ENCODE measurements at places on chromosomes 2 and 18. TPM values are rescaled to one million over a fixed set of nuclear protein-coding genes. Genes with fewer than 3 reads are reported as not detected.

GNAL gene
- 4.3 TPM for total RNA-seq

HOXD10 gene
- total RNA-seq, result 0.55 TPM

PROM2 gene
- 6.0 TPM for total RNA-seq

OTOS gene
- not detected for total RNA-seq

FAM228B gene
- total RNA-seq, result 28.4 TPM

KLHL29 gene
- 15.1 TPM for total RNA-seq

HADHA gene
- 118 TPM for total RNA-seq

DIPK1C gene
- not detected for total RNA-seq

FAM237A gene
- not detected for total RNA-seq

ANKRD36 gene
- total RNA-seq, result 21.0 TPM

GRCh38 chr18:77066689-77067088 lies 65.9 kb downstream of the MBP start:
- DNase-seq, result no peak

GRCh38 chr2:98608962-98609604 lies 694 bp downstream of the UNC50 start:
- DNase-seq, result peak; percentile 74

GRCh38 chr2:14306268-14306861 lies 326.2 kb upstream of the LRATD1 start:
- DNase-seq, result no peak

DNA sequence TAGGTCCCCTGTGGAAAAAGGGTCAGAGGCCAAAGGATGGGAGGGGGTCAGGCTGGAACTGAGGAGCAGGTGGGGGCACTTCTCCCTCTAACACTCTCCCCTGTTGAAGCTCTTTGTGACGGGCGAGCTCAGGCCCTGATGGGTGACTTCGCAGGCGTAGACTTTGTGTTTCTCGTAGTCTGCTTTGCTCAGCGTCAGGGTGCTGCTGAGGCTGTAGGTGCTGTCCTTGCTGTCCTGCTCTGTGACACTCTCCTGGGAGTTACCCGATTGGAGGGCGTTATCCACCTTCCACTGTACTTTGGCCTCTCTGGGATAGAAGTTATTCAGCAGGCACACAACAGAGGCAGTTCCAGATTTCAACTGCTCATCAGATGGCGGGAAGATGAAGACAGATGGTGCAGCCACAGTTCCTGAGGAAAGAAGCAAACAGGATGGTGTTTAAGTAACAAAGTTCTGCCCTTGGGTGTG lies 165.8 kb downstream of the RPIA start:
- DNase-seq, result no peak

DNA sequence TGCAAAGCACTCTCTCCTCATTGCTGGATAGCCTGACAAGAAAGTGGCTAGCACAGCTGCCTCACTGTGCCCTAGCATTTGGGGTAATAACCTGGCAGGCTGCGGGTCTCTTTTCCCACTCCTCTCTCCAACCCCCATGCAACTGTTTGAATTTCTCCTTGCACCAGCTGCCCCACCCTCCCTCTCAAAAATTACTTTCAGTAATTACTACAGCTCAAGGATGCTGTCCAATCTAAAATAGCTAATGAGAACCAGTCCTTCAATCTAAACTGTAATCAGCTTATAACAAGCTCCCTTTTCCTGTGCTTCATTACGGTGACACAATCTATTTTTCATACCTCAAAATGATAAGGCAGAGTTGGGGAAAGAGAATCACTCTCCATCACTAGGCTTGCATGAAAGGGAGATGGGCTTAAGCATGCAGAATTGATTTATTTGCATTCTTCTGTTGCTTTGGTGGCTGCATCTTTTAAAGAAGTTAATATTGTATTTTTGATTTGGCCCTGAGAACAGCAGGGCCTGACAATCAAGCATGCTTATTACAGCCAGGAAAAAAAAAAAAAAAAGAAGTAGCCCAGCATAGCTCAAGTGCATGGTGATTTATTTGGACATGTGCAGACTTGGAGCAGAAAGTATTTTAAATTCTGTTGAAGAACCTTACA lies 881.8 kb downstream of the SLC4A3 start:
- DNase-seq, result no peak

DNA sequence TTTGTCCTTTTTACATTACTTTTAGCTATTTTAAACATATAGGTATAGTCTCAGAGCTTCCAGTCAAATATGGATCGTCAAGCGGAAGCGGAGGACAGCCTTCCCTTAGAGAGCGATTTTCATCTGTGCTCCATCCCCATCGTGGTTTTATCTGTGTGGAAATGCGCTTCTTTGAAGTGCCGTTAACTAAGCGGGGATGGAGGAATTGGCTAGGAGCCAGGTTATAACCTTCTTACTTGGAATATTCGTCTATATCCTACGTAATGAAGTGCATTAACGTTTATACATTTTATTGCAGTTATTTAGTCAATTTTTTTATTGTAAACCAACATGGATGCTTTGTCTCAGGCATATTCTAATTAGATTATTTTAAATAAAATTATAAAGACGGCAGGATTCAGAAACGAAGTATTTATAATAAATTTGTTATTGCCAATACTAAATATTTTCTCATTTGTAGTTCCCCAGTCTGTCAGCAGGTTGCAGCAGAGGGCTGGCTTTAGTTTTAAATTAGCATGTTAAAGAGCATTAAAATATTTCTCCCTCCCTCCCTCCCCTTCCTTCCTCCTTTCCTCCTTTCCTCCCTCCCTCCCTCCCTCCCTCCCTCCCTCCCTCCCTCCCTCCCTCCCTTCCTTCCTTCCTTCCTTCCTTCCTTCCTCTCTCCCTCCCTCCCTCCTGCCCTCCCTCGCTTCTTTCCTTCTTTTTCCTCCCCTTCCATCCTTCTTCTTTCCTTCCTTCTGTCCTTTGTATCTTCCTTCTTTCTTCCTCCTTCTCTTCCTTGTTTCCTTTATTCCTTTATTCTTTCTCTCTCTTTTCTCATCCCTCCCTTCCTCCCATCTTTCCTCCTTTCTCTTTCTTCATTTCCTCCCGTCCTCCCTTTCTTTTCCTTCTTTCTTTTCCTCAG lies 80.6 kb upstream of the DOCK10 start:
- no peak for DNase-seq

DNA sequence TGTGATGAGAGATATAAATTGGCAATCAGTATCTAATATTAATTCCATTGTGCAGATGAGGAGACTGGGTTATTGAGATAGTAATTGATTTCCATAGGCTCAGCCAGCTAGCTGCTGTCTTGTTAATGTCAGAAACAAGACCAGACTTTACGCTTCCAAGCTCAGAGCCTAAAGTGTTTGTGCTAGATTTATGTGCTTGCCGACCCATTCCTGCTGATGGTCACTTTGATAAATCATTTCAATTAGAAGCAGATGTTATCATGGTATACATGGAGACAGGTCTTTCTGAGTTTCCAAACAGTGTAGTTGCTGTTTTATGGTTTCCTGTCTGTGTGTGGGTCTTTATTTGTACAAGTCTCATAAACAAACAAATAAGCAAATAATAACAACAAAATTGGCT lies 92.8 kb downstream of the AQP4 start:
- DNase-seq, result no peak

GRCh38 chr18:59048378-59048777 lies 91.3 kb upstream of the SEC11C start:
- DNase-seq, result no peak

DNA sequence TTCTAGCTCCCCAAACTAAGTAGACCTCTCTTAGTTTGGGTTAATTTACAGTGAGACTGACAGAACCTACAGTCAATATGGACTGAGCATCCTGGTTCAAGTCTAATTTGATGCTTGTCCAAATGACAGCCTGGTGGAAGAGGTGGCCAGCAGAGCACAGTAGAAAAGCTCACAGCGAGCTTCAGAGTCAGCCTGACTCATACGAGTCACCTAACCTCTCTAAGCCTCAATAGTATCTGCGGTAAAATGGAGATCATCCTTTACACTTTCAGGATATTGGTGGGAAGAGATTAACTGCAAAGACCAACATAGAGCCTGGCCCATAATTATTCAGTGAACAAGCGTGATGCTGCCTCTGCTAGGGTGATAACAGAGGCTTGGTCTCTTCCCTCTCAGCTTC lies 54.5 kb downstream of the DOCK10 start:
- no peak for DNase-seq

DNA sequence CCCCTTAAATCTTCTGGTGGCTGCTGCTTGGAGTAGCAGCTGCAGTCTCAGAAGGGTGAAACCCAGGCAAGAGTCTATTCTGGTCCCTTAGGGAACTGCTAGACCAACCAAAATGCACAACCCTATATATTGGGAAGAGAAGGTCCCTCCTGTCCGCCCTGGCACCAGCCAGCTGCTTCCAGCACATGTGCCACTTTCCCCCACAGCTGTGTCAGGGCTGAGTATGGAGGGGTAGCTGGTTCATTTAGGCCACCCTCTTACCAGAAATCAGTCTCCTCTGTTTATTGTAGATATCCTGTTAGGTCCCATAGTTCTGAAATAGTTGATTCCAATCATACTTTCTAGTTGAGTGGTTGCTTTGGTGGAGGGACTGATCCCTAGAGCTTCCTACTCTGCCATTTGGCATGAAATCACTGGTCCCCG lies 68.9 kb downstream of the BIRC6 start:
- DNase-seq, result no peak

DNA sequence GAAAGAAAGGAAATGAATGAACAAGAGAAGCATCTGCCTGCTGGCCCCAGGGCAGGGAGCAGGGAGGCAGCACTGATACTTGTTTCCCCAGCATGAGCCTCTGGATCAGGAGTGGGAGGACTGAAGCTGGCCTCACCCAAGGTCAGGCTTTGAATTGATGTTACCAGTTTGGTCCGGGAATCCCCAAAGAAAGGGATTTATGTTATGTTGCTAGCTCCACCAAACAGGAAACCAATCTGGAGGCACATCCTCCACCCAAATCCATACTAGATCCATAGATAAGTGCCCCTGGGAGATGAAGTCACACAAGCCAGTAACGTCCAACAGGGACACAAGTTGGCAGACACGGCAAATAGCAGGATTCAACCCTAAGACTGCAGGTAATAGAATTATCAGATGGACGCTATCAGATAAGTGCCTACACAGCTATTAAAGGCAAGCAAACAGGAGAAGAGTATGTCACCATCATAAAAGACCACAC lies 85.9 kb downstream of the MTCL1 start:
- DNase-seq, result no peak

DNA sequence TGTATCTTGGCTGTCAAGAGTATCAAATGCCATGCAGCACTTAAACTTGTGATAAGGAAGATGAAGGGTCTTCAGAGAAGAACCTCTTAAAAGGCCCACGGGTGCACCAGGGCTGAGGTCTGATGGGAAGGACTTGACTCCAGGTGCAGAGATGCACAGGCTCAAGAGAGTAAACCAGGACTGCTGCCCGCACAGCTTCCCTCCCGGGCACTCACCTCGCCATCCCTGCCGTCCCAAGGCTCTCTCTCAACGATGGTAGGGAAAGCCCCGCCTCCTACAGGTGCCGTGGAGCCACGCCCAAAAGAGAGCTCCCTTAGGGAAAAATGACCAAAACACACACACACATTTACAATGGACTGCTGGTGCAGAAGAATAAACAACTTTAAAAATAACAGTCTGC lies 27.9 kb downstream of the PDIA6 start:
- DNase-seq, result no peak

DNA sequence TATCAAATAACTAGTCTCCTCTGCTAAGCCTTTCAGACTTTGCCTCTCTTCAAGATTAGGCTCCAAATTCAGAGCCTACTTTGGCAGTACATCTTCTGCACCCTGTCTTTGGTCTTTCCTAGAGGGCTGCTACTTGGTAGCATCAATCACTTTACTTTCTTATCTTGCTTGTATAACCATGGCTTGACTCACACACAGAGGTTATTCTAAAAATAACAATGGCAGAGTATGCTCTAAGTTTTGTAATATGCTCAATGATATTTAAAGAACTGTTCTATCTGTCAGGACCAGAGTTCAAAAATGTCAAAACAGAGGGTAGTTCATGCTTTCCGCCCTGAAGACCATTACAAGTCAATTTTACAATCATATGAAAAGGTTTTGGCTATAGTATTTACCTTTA lies 27.7 kb downstream of the THOC1 start:
- DNase-seq, result no peak

DNA sequence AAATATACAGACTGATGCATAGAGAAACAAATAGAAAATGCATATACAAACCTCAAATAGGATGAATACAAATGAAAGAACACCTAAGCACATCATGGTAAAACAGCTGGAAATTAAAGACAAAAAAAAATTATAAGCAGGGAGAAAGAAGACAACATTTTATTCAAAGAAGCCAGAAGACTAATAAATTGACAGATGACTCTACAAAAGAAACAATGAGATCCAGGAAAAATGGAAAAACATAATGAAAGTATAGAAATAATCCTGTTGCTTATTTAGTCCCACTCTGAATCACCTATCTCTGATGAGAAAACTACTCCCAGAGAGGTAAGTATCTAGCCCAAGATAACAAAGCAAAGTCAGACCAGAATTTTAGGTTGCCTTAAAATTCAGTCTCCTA lies 143.4 kb downstream of the RBM43 start:
- DNase-seq, result no peak

DNA sequence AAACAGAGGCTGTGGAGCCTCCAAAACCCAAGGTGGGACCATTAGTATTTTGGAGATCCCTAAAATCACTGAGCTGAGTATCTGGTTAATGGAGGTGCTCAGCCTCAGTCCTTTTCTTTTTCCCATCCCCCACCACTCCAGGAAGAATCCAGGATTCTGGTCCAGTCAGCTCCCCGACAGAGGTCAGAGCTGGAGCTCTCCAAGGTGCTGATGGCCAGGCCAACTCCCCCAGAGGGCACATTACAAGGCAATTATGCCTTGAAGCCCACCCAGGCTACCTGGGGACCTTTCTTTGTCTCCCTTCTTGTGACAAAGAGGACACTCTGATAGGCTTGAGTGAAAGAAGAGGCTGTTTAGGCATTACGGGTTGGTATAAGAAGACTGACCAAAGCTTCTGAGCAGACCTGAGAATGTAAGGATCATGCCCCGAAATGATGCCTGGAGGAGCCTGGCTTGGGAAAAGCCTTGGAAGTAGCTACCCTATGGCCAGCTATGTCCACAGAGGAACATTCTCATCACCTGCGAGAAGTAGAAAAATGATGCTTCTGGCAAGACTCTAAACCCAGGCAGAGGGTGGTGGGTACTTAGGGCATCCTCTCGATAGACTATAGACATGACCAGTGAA lies 102.5 kb upstream of the LDAH start:
- no peak for DNase-seq

DNA sequence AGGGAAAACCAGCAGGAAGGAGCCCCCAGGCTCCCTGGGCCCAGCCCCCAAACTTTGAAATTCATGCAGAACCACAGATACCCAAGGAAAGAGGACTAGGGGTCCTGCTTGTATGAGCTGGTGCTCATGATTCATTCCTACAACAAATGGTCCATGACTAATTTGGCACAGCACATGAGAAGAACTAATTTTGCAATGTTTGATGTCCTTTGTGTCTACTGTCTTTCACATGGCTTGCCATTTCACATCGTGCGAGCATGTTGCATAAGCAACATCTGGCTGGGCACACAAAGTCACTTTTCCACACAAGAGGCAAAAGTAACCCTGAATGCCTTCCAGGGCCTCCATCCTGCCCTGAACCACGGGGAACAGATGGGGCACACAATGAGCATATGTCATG lies 149.6 kb upstream of the APCDD1 start:
- DNase-seq, result no peak

DNA sequence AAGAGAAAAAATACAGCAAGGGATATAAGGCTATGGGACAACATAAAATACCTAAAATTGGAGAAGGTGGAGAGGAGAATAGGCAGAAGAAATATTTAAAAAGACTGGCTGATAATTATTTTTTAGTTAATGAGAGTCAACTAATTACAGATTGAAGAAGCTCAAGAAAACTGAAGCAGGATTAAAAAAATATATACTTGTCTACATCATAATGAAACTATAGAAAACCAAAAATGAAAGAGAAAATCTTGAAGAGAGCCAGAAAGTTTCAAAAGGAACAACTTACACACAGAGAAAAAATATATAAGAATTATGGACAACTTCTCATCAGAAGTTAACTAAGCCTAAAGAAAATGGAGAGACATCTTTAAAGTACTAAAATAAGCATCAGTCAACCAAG lies 62.9 kb upstream of the APCDD1 start:
- DNase-seq, result no peak

Data from upper lobe of right lung (tissue), 1 donor.